SK-N-MC (cell line): ENCODE measurements at places on chromosomes 13 and 19.

- DNase-seq: no peak
Measured at GRCh38 chr19:38033658-38034491, 126.9 kb downstream of the SIPA1L3 start.

GRCh38 chr13:113604186-113604585 is 19.6 kb downstream of the TFDP1 start:
- no peak for DNase-seq

- no peak for DNase-seq
Measured at GRCh38 chr13:38346764-38347163, 2.9 kb upstream of the UFM1 start.

GRCh38 chr13:43786766-43787517 is at the start of gene ENOX1:
TSS of gene ENOX1 (minus strand) at chr13:43786972.
- DNase-seq: no peak

DNA sequence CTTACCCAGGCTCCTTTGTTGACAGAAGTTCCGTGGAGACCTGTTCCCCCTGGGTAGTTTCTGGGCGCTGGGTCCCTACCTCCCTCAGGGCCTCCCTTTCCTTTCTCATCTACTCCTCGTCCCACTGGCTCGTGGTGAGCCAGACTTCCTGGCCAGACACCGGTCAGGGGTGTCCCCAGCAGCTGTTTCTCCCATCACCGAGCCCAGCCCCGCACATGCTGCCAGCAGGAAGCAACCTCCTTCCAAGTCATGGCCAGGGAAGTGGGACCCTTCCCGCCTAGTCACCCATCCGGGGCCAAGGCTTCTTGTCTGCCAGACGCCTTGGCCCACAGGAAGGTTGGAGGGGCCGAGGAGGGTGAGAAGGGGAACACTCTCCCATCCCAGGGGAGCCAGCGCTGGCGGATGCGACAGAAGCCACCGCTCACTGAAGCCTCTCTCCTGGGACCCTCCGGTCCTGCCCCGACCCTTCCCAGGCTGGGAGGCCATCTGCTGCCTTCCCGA is 5.7 kb downstream of the PAK4 start:
- DNase-seq: no peak

GRCh38 chr19:53463263-53463662 is 4.3 kb upstream of the ZNF813 start:
- DNase-seq: no peak

DNA sequence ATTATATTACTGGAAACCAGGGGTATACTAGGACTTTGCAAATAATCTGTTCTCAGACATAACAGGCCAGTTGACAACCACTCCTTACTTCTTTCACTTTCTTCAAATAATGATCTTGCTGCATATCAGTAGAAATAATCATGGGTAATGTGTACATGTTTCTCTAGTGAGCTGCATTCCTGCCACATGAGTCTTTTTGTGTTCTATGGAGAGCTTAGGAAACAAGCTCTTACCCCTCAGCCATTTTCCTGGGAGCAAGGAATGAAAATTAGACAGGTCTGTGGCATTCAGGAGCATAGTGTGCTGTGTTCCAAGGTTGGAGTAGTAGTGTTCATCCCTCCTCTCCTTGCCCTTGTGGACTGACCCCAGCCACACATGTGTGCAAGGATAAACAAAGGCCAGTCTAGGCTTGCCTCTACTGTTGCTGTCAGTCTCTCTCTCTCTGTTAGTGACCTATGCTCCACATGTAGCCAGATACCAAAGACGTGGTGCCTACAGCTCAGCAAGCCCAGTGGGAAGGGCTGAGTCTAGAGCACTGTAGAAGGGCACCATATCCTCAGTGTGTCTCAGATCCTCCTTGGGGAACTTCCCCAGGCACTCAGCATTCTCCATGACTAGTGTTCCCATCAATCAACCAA is 11.5 kb upstream of the OXGR1 start:
- no peak for DNase-seq

DNA sequence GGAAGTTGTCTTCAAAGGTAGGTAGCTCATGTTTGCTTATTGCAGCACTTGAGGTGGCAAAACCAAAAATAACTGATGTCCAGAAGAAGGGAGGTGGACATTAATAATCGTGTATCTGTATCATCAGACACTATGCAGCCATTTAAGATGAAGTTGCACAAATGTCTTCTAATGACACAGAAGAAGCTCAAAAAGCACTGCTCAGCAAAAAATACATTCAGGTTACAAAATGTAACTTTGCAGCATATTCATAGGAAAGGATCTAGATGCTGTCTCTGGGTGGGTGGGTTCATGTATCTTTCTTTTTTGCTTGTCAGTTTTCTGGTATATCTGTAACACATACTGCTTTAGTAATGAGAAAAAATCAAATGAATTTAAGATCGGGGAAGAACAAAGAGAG is 247.8 kb downstream of the DNAJC15 start:
- DNase-seq: no peak

DNA sequence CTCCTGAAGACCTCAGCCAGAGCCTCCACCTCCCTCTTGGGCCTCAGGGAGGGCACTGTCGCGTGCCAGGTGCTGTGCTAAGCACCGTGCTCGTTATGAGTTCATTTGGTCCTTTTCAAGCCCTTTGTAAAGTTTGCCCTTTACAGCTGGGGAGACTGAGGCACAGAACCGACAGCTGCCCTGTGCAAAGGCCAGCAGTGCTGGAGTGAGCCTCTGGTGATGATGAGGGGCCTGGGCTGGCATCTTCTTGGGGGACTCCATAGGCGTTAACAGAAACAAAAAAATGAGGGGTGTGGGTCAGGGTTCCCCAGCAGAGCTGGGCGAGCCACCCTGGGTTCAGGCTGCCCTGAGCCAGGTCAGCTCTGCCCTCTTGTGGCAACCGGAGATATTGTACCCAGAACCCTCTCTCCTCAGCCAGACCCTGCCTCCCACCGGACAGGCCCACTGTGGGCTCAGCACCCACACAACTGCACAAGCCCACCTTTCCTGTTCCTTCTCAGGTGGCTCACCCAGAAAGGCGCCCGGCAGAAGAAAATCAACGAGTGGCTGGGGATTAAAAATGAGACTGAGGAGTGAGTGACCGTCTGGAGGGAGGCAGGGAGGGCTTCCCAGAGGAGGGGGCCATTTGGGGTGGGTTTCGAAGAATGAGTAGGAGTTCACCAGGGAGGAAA is 5.5 kb upstream of the IFI30 start:
- DNase-seq: no peak

- DNase-seq: no peak
Measured at GRCh38 chr13:105463011-105463501, 1072.4 kb downstream of the EFNB2 start.

- no peak for DNase-seq
Measured at GRCh38 chr19:54343868-54344267, 4.9 kb upstream of the LILRA4 start.

DNA sequence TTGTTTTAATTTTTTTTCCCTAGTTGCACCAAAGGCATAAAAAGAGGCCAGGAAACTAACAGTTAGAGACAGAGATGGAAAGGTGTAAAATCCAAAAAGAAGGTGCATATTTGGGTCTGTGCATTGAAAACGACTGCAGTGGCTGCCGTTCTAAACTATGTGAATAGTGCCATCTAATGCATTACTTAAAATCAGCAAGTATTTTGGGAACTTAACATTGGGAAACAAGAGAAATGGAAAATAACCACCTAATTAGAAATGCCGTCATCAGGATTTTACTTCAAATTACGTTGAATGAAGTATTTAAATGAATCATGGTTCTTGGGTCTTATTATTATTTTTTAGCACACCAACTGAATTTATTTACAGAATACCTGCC is 189.5 kb upstream of the MIR17HG start:
- DNase-seq: no peak

- no peak for DNase-seq
Measured at GRCh38 chr13:110802260-110802659, 88.8 kb downstream of the ING1 start.

DNA sequence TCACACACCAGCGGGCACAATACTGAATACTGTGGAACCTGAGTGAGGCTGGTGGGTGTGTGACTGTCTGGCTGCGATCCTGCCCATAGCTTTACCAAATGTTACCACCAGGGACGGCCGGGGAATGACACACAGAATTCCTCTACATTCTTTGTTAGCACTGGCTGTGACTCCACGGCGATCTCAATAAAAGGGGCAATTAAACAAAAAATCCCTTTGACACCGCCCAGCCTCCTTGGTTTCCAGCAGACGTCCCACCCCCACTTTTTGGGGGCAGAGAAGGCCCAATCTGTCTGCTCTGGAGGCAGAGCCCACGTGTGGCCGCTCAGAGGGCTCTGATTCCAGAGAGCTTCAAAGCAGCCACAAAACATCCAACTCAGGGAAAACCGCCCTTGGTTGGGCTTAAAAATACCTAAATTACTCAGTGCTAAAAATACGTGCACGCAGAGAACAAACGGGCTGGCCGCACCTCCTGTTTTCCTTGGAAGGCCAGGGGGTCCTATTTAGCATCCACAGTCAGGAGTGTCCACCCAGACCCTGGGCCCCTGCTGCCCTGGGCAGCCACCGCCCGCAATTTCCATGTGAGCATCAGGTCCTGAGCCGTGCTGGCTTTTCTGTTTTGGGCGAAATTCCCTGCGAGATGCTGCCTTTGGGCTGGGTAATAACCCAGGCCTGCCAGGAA is 47.8 kb downstream of the GADD45B start:
- no peak for DNase-seq

DNA sequence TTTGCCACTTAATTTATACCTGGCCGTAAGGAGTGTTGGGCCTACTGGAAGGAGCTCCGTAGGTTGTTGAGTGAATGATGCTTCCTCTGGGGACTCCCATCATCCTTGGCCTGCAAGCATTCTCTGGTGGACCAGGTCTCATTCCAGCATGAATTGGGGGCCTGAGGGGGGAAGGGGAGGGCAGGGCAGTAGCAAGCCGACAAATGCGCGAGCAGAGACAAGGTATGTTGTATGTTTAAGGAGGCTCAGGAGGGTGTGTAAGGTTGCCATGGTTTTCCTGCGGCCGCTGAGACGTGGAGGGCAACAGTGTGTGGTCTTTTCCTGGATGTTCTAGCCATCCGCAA is 749 bp downstream of the ZNF264 start:
- DNase-seq: no peak

GRCh38 chr13:45537516-45537915 is 72.8 kb downstream of the COG3 start:
- no peak for DNase-seq

- no peak for DNase-seq
Measured at GRCh38 chr19:1353144-1353543, 30.6 kb upstream of the NDUFS7 start.

DNA sequence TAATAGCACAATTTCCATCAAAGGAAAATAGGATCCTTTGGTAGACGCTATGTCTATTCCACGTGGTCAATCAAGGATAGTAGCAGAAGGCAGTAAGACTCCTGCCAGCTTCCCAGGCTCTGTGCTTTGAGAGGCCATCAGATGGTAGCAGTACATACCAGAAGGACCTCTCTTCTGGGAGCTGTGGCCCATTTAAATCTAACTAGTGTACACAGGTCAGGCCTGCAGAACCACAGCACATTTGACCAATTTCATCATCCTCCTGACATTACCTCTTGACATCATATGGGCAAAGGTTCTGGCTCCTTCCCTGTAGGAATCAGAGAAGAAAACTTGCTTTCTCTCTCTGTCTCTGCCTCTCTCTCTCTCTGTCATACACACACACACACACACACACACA is 229.6 kb upstream of the HTR2A start:
- no peak for DNase-seq

- DNase-seq: no peak
Measured at GRCh38 chr19:13430790-13431582, 75.3 kb downstream of the CACNA1A start.

DNA sequence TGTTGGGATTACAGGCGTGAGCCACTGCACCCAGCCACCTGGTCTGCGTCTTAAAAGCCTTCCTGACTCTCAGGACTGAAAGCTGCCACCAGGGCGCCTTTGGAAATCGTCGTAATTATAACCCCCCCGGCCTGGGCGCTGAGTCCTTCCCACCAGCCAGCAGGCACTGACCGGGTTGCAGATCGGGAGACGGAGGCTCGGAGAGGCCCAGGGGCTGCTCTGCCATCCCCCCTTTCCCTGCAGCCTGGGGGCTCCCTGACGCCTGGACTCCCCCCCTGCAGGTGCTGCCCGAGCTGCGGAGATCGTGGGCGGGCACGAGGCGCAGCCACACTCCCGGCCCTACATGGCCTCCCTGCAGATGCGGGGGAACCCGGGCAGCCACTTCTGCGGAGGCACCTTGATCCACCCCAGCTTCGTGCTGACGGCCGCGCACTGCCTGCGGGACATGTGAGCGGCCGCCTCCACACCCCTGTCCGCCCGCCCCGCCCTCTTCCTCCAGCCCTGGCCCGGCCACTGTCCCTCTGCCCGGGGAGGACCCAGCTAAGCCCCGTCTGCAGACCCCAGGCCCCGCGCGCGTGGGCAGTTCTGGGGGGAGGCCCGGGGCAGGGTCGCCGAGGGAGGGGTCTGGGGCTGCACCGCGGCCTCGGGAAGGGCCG is 2.5 kb downstream of the PRTN3 start:
- DNase-seq: no peak

DNA sequence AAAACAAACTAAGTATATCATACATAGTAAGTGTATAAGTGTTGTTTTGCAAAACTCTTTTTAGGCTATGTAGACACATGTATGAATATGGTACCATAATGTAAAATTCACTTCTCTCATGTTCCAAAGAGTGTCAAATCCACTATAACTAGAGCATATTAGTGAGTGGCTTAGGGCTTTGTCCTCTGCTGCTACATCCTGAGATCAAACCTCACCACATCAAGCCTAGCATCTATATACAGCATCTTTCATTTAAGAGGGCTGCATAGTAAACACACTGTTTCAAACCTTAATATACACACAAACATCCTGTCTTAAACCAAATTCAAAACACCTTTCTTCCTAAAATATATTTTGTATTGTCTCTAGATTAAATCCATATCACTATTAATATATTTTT is 38.7 kb downstream of the ELF1 start:
- DNase-seq: no peak

- DNase-seq: no peak
Measured at GRCh38 chr19:52444506-52444905, 8.8 kb upstream of the ZNF578 start.

DNA sequence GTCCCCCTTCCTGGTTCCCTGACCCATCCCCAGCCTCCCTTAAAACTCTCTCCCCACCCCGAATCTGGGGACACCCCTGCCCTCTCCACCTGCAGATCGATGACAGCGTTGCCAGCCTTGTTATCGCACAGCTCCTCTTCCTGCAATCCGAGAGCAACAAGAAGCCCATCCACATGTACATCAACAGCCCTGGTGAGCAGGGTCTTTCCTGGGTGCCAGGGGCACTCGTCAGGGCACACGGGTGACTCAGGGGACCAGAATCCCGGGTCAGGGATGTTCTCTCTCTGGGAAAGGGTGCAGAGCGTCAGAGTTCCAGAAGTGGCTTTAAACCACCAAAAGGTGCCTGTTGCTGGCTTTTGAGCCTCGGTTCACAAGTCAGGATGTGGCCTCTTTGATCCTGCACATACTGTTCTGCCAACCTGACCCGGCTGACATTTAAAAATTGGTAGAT is 1.0 kb downstream of the CLPP start:
- no peak for DNase-seq

DNA sequence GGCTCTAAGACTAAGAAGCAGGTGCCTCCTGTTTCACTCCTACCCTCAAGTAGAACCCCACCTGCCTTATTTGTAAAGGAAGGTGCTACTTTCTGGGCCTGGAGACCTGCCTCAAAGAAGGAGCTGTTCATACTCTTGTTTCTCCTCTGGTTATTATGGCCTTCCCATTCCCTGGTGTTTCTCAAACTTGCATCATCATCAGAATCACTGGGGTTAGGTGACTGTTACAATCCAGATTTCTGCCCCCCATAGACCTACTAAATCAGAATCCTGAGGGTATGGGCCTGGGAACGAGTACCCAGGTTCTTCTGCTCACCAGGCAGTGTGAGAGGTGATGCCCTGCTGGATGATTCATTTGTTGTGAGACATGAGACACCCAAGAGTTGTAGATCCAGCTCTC is 18.4 kb downstream of the SAMD4B start:
- DNase-seq: no peak
